SK-N-MC (cell line): ENCODE measurements at places on chromosomes 11 and 22.

- DNase-seq: no peak
Observed at GRCh38 chr11:82308979-82309378, 424.7 kb downstream of the FAM181B start.

GRCh38 chr11:16096336-16096735, 260.0 kb downstream of the SOX6 start:
- no peak for DNase-seq

DNA sequence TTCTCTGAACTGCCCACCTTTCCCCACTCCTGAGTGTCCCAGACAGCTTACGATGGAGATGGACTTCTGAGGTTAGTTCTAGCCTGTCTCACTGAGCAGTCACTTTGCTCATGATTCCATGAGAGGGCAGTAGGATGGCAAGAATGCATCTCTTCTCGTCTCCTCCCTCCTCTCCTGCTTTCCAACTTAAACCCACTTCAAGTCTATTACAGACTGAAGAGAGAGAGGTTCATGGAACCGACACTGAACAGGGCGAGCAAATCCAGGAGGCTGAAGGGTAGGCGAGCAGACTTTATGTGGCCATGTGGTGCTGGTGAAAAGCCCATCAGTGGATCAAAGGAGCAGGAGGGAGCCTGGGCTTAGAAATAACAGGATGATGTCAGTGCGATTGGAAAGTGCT, 38.6 kb downstream of the CEP164 start:
- DNase-seq: no peak

DNA sequence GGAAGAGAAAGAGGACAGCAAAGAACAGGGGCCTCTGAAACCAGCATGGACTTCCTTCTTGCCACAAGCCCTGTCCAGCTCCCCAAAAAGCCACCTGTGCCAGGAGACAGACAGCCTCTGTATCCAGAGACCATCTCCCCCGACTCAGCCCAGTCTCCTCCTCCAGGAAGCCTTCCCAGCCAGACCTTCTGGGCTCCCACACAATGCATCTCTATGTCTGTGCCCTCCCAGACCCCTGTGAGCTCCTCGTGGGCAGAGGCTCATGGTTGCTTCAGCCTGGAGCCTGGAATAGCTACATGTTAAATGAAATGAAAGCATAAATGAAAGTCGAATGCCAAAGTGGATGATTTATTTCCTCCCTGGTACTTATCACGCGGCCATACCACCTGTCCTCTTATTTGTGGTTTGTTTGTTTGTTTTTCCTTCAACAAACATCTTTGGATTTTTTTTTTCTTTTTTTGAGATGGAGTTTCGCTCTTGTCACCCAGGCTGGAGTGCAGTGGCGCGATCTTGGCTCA, 7.3 kb upstream of the ARAP1 start:
- no peak for DNase-seq

DNA sequence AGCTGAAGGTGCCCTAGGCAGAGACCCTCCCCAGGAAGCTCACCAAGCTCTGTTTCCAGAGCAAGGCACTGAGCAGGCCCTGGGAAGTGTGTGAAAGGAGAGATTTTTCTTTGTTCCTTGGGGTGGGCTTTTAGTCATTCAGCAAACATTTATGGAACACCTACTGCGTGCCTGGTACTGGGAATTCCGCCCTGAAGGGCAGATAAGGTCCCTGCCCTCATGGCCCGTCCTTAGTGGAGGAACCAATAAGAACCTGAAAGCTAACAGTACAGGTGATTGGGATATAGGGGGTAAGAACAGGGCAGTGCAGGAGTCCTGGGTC, 3.9 kb downstream of the TMEM134 start:
- DNase-seq: no peak

- DNase-seq: no peak
Observed at GRCh38 chr11:18304745-18305144, 17.2 kb downstream of the HPS5 start.

GRCh38 chr11:67387069-67387468, 4.7 kb upstream of the RAD9A start:
- DNase-seq: no peak

GRCh38 chr11:9529334-9529650, 44.2 kb upstream of the WEE1 start:
- DNase-seq: no peak

GRCh38 chr22:38949889-38950405, 7.5 kb upstream of the APOBEC3A start:
- DNase-seq: no peak

DNA sequence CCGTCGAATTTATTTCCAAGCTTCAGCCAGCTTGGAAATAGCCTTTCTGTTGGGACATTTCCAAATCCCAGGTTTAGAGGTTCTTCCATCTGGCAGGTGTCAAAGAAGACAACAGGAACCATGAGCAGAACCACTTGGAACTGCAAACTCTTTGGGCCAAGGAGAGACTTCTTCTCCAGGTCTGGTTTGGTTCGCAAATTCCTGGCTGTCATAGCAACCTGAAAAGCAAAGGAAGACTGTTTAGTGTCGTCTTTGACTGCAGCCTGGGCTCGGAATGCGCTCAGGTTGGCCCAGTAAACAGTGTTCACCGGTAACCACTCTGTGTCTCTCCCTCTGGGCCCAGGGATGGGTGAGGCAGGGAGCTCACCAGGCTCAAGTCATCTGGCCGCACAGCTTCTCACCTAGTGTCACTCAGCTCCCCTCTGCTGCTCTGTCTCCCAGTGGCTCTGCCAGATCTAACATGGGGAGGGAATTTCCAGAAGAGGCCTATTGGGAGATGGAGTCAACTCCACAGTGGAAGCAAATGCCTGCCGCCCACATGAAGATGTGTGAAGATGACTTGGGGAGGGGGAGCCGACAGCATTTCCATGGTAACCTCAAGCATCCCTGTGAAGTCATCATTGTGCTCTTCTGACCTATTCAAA, 11.9 kb upstream of the CLMP start:
- no peak for DNase-seq

- DNase-seq: no peak
Observed at GRCh38 chr11:127693686-127694085, 693.1 kb upstream of the KIRREL3 start.

GRCh38 chr11:19420868-19421533, 180.3 kb upstream of the E2F8 start:
- DNase-seq: no peak

DNA sequence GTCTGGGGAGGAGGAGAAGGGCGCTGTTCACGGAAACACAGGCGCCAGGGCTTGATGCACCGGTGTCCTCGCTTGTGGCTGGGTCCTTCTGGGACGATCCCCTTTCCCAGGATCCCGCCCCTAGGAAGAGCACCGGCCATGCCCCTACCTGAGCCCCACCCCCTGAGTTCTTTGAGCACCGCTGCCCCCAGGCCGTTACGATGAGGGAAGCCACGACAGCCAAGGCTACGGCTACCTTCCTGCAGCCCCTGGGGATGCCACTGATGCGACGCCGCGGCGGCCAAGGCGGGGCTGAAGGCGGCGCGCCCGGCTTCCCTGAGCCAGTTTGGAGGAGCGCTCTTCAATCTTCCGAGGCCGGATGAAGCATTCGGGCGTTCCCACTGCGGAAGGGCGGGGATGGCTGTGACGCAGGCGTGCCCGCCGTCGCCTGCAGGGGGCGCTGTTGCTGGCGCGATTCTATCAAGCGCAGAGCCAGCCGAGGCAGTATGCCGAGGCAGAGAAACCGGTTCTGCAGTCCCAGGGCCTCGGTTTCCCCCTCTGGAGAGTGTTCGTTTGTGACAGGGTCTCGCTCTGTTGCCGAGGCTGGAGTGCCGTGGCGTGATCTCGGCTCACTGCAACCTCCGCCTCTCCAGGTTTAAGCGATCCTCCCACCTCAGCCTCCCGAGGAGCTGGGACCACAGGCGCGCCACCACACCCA, 9.7 kb upstream of the NEFH start:
- no peak for DNase-seq

DNA sequence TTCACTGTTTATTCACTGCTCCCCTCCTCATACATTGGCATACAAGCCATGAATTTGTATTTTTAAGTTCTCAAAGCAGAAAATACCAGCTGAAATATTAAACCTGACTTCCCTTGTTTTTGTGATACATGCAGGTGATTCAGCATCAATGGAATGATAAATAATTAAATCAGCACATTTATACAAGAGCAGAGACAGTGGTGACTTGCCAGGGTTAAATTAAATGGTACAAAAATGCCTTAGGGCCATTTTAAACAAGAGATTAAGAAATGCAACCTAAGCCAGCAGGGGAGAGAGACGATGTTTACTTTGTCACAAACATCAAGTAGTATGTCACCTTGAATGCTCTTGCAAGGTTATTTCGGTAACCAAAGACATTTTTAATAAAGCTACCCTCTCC, 95.9 kb upstream of the DDI1 start:
- DNase-seq: no peak

DNA sequence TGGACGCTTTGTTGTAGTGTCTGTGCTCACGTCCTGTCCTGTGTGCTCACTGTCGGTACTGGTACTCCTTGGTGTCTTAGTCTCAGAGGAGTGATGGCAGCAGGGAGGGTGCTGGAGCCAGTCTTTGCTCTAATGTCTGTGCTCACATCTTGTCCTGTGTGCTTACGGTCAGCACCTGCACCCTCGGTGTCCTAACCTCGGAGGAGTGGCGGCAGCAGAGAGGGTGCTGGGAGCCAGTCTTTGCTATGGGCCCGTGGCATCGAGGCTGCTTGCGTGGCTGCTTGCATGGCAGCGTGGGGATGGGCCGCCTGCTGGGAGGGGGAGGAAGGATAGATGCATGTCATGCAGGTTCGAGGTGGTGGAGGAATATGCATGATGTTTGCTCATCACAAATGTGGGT, 12.7 kb downstream of the IGHMBP2 start:
- DNase-seq: no peak

- DNase-seq: no peak
Observed at GRCh38 chr22:44983878-44984482, 25.8 kb downstream of the PHF21B start.

DNA sequence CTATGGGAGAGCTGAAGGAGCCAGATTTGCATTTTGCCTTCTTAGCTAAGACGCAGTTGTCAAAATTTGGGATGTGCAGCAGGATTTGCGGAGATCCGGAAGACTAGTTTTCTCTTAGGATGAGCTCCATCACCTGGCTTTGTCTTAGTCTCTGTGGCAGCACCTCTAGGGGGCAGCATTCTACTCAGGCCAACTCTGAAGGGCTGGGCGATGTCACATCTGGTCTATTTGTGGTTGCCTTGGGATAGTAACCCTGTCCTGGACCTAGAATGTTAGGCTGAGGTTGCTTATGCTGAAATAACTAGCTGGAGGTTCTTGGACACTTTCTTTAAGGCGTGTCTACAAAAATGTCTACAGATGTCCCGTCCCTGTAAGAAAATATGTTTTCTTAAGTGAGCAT, 116.2 kb downstream of the FAT3 start:
- no peak for DNase-seq

- no peak for DNase-seq
Observed at GRCh38 chr22:29146771-29147170, 58.9 kb upstream of the EMID1 start.

GRCh38 chr11:40125054-40125453, 1334.4 kb downstream of the LRRC4C start:
- DNase-seq: peak; percentile 59

- DNase-seq: no peak
Observed at GRCh38 chr22:37782340-37783168, 25.2 kb upstream of the GCAT start.

DNA sequence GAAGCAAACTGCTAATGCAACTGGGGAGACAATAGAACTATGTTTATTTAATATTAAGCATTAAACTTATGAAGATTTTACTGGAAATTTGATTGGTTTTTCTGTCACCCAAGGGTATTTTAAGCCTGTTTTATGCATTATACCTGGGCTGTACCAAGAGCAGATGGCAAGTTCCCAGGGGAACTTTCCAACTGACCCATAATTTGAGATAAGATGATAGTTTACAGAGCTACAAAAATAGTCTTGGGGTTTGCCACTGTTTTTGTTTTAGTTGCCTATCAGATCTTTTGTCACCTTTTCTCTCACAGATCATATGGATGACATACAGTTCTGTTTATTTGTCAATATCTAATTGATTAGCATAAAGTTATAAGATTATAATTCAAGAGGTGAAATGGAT, 43.9 kb downstream of the PDE3B start:
- no peak for DNase-seq

GRCh38 chr11:114155116-114155515, 95.6 kb downstream of the ZBTB16 start:
- no peak for DNase-seq

DNA sequence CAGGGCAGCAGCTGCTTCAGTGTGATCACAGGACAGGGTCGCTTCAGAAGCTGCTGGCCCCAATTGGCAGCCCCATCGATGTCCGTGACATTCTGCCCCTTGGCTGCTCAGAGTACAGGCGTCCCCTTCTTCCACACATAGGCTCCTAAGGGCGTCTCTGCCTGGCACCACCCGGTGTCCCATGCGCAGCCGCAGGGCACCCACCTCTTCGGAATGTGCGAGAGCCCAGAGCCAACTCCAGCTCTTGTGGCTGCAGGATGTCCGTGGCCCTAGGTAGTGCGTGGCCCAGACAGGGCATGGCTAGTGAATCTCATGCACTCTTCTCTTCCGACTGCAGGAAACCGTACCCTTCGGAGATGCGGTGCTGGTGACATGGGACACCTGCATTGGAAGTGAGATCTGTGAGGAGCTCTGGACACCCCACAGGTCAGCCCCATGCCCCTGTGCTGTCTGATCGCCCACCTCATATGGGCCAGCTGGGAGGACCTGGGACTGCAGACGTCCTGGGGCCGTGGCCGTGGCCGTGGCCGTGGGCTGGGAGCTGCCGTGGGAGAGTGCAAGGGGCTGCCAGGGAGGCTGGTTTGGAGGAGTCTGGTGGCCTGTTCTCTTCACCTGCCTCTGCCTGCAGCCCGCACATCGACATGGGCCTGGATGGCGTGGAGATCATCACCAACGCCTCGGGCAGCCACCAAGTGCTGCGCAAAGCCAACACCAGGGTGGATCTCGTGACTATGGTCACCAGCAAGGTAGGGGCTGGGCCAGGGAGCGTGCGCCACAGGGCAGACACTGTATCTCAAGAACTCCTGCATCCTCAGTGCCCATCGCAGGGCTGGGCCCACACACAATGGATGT, 20.2 kb downstream of the NADSYN1 start:
- no peak for DNase-seq

- no peak for DNase-seq
Observed at GRCh38 chr11:131629925-131630540, 259.6 kb downstream of the NTM start.

GRCh38 chr22:30435674-30436126, 10.1 kb downstream of the MTFP1 start:
- DNase-seq: peak; percentile 84
